ENCODE measurements at places on chromosomes 4 and X.
A peak's percentile ranks its signal among the peaks of the same experiment; 100 is the strongest.

DNA sequence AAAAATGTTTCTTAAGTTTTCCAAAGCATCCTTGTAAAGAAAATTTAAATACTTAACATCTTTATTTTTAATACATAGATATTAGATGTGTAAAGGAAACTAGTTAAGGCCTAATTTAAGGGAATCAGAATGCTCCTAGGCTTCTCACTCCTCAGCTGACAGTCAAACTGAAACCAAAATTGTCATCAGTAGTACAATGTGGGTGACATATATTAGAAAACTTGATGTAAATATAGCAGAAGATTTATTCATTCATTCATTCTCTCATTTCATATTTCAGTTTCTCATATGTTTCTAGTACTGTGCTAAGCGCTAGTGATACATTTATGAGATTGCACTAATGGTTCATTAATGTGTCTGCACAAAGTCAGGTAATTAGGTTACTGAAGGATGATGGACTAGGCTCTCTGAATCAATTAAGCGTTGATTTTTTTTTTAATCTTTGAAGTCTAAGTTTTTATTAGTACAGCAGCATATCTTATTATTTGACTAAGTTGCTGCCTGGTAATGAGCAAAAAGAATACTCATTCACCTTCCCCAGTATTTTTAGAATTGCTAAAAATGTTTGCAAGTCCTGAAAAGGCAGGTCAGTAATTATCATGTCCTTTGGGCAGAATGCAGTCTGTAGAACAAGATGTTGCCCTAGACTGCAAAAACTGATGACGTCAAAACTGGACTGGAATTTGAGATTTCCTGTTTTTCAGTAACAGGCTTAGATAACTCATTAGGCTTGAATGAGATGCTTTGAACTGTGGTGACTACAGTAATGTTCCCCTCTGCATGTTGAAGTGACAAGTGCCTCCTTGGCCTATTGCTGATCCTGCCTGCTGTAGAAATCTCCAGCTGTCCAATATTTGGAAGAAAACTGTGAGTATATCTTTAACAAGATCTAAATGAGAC lies 128.7 kb downstream of the ARHGAP24 start:
- DNase-seq, result peak; percentile 7
- no peak overlapping the region for H3K4me3 ChIP-seq
- H3K27me3 ChIP-seq, result no peaks in the 10 kb centered on the region
- H3K4me1 ChIP-seq, result 0 out of 2 replicates have a peak, but pooled peaks cover 4% of the 10 kb centered on the region
- no peaks in the 10 kb centered on the region for H3K36me3 ChIP-seq
- no peak overlapping the region for H3K27ac ChIP-seq

DNA sequence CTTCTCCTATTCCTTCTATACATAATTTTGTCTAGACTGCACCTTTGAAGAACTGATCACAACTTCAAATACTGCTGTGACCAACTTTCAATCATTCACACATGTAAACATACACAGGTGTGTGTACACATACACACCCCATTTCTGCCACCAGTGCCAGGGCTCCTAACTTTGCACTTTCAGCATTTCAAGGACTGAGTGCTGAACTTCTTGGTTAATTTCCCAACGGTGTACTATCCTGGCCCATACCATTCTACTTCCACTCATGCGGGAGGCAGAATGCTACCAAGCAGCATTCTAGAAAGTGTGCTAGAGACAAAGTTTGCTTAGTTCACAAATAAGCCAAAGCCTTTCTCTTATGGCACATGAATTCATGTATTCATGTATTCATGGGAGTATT lies 51.2 kb downstream of the RPGR start:
- peak overlapping the region; percentile 45 for H3K27ac ChIP-seq
- no peak for DNase-seq
- peaks cover 30% of the 10 kb centered on the region for H3K4me1 ChIP-seq

DNA sequence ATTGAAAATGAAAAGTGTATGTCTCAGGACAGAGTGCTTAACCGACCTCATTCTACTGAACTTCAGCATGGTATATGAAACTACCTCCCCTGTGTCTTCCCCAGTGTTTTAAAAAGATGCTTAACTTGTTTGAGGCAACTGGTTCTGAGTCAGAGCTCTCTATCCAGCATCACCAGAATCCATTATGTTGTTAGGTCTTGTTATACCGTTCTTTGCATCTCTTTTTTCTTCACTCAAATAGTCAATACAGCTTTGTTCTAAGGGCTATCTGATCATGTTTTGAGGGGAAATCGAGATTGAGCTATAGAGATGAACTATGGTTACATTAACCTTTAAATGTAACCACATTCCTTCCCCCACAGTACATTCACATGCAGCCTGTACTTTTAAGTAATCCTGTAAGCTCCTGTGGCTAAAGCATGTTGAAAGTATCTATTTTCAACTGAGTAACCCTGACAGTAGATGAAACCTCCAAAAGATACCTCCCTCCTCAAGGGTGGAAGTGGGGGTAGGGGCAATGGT lies 514.4 kb downstream of the RPA4 start:
- DNase-seq, result no peak
- H3K36me3 ChIP-seq, result no peaks in the 10 kb centered on the region
- H3K4me1 ChIP-seq, result peaks cover 4% of the 10 kb centered on the region

DNA sequence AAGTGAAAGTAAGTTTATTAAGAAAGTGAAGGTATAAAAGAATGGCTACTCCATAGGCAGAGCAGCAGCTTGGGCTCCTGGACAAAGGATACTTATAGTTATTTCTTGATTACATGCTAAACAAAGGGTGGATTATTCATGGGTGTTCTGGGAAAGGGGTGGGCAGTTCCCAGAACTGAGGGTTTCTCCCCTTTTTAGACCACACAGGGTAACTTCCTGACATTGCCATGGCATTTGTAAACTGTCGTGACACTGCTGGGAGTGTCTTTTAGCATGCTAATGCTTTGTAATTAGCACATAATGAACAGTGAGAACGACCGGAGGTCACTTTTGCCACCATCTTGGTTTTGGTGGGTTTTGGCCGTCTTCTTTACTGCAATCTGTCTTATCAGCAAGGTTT lies 557.6 kb downstream of the SPRY1 start:
- no peak for DNase-seq
- H3K4me3 ChIP-seq, result peak overlapping the region; percentile 42
- no peaks in the 10 kb centered on the region for H3K36me3 ChIP-seq
- H3K4me1 ChIP-seq, result peaks cover 22% of the 10 kb centered on the region
- H3K27me3 ChIP-seq, result no peaks in the 10 kb centered on the region

GRCh38 chr4:105714932-105715331 lies 6.3 kb downstream of the GSTCD start:
- H3K27me3 ChIP-seq, result no peaks in the 10 kb centered on the region
- H3K4me3 ChIP-seq, result no peak overlapping the region
- DNase-seq, result no peak
- no peak overlapping the region for H3K27ac ChIP-seq

- H3K4me1 ChIP-seq, result no peaks in the 10 kb centered on the region
- H3K36me3 ChIP-seq, result no peaks in the 10 kb centered on the region
- no peak overlapping the region for H3K27ac ChIP-seq
- DNase-seq, result peak; percentile 5
- peaks cover 7% of the 10 kb centered on the region for H3K27me3 ChIP-seq
Measured at GRCh38 chr4:185902654-185903053, 90.7 kb upstream of the SORBS2 start.

GRCh38 chrX:75038925-75039324 lies 113.7 kb upstream of the NEXMIF start:
- H3K4me1 ChIP-seq, result no peaks in the 10 kb centered on the region
- H3K27me3 ChIP-seq, result no peaks in the 10 kb centered on the region
- DNase-seq, result peak; percentile 18
- H3K4me3 ChIP-seq, result no peak overlapping the region
- no peak overlapping the region for H3K27ac ChIP-seq
- H3K36me3 ChIP-seq, result no peaks in the 10 kb centered on the region

- DNase-seq, result no peak
- no peak overlapping the region for H3K27ac ChIP-seq
- H3K4me1 ChIP-seq, result no peaks in the 10 kb centered on the region
- H3K36me3 ChIP-seq, result no peaks in the 10 kb centered on the region
- peaks cover 97% of the 10 kb centered on the region for H3K27me3 ChIP-seq
- H3K4me3 ChIP-seq, result no peak overlapping the region
Measured at GRCh38 chr4:84496331-84496705, 2.8 kb downstream of the NKX6-1 start.

- H3K4me1 ChIP-seq, result no peaks in the 10 kb centered on the region
- H3K36me3 ChIP-seq, result no peaks in the 10 kb centered on the region
- H3K27ac ChIP-seq, result no peak overlapping the region
- no peak overlapping the region for H3K4me3 ChIP-seq
Measured at GRCh38 chrX:136616987-136617685, 30.8 kb upstream of the CD40LG start.

DNA sequence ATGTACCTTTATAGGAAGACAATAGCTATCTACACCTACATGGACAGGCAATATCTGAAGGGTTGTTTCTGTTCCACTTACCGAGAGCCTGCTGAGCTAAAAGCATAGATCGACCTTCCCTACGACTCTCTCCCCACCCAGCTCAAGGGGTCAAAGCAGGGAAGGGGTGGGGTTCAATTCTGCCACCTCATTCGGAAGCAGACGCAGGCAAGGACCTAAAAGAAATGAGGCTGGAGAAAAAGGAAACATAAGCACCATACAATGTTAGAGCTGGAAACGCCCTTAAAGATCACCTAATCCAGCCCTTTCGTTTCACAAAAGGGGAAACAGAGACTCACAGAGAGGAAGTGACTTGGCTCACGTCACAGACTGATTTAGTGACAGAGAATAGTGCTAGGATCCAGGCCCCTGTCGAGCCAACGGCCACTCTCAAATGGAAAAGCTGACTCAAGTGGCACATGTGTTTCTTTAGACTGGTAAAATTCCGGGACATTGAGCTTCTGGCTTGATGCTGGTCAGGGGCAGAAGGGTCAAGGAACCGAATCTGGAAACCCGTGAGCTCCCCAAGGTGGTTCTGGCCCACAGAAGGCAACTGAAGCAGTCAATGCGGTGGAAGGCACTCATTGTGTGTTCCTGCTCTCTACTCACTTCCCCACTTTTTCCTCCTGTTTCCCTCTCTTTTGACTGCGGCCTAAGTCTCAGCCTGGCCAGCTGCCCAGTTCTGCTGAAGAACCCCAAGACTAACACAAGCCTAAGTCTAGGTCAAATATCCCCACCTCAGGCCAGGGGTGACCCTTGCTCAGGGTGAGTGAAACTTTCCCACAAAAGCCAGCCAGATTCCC lies 7.5 kb downstream of the SEPTIN6 start:
- peak overlapping the region; percentile 84 for H3K27ac ChIP-seq
- peak overlapping the region; percentile 42 for H3K4me3 ChIP-seq
- DNase-seq, result peak; percentile 60
- H3K27me3 ChIP-seq, result no peaks in the 10 kb centered on the region
- peaks cover 35% of the 10 kb centered on the region for H3K4me1 ChIP-seq

DNA sequence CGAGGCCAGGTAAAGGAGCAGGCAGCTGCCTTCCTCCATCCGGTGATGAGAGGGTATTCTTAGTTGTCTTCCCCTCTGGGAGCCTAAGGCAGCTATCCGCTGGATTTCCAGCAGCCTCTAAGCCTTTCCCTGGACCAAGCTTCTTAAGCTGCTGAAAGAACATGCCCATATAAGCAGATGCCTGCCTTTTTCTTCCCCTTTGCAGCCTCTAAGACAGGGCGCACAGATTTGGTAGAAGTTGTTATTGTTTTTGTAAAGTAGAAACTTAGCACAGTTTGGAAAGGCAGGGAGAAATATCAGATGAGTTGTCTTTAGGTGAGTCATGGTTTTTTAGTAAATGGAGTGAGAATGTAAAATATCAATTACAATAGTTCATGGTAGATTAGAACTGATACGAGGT lies 210.8 kb downstream of the ARHGAP10 start:
- H3K27me3 ChIP-seq, result no peaks in the 10 kb centered on the region
- H3K27ac ChIP-seq, result no peak overlapping the region
- 0 out of 2 replicates have a peak, but pooled peaks cover 4% of the 10 kb centered on the region for H3K4me1 ChIP-seq
- peak; percentile 19 for DNase-seq
- no peak overlapping the region for H3K4me3 ChIP-seq

GRCh38 chrX:104306180-104306579 lies 51.4 kb upstream of the ESX1 start:
- no peak overlapping the region for H3K27ac ChIP-seq
- no peaks in the 10 kb centered on the region for H3K36me3 ChIP-seq
- H3K4me1 ChIP-seq, result peaks cover 8% of the 10 kb centered on the region
- no peak overlapping the region for H3K4me3 ChIP-seq
- no peaks in the 10 kb centered on the region for H3K27me3 ChIP-seq

DNA sequence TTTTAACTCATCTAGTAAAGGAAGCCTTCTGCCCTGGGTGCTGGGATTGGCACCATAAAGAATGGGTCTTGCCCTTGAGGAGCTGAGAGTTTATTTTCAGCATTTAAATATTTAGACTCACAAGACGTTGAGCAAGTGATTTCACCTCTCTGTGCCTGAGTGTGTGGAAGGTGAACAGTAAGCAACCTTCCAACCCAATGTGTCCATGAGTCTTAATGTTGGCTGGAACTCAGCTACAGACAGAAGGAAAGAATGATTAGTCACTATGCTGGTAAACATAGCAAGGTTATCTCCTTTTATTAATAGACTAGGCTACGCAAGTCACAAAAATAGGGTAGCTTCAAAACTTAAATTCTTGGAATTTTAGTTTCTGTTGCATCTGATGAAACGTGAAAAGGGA lies 277.4 kb upstream of the GATB start:
- DNase-seq, result peak; percentile 81
- peaks cover 18% of the 10 kb centered on the region for H3K4me1 ChIP-seq
- H3K36me3 ChIP-seq, result no peaks in the 10 kb centered on the region
- 0 out of 2 replicates have a peak overlapping the region, but pooled peaks have one; percentile 13 for H3K27ac ChIP-seq
- H3K4me3 ChIP-seq, result no peak overlapping the region

DNA sequence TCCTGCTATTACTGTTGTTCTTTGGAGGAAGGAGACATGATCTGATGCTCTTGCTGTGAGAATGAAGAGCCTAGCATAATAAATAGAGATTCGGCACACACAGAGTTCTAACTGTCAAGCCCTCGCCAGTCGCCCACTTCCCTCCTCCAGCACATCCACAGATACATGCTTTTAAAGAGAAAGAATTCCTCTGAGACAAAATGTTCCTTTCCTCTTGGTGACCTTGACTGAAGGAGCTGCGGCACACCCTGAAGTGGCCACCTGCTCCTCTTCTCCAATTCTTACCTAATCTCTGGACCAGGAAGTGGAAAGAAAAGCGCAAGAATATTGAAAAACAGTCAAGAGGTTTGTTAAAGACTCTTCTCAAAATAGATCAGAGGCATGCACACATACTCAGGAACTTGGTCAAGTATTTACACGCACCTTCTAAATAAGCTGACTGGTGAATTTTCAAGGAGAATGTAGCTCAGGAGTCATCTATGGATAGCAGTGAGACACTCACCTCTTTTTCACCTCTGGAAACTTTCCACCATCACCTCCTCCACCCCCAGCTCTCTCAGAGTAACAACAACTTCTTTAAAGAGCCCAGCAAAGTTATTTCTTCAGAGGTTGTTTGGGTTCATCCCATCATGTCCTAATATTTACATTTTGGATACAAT lies 95.4 kb downstream of the PARM1 start:
- H3K27ac ChIP-seq, result no peak overlapping the region
- H3K4me3 ChIP-seq, result no peak overlapping the region
- H3K4me1 ChIP-seq, result no peaks in the 10 kb centered on the region
- H3K36me3 ChIP-seq, result no peaks in the 10 kb centered on the region

DNA sequence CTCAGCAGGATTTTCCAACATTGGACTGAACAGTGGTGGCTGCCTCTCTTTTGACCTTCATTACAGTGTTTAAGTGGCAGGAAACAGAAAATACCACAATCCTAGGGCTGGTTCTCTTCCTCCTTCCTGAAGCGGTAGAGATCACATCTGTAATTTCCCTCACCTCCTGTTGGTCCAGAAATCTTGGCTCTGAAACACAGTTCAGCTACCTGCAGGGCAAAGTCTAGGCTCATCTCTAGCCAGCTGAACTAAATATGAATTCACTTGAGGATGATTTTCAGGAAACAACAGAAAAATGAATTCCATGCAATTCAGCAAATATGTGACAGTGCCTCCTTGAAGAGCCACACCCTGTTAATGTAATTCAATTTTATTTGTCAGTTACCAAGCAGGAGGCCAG lies 531.9 kb downstream of the INPP4B start:
- 0 out of 2 replicates have a peak, but pooled peaks cover 13% of the 10 kb centered on the region for H3K36me3 ChIP-seq
- H3K4me1 ChIP-seq, result no peaks in the 10 kb centered on the region
- H3K4me3 ChIP-seq, result no peak overlapping the region
- no peak for DNase-seq
- no peaks in the 10 kb centered on the region for H3K27me3 ChIP-seq
- H3K27ac ChIP-seq, result no peak overlapping the region

All from GM23248 (cell line).